NCI-H510A (cell line): ENCODE measurements at places on chromosomes 2 and 18.

DNA sequence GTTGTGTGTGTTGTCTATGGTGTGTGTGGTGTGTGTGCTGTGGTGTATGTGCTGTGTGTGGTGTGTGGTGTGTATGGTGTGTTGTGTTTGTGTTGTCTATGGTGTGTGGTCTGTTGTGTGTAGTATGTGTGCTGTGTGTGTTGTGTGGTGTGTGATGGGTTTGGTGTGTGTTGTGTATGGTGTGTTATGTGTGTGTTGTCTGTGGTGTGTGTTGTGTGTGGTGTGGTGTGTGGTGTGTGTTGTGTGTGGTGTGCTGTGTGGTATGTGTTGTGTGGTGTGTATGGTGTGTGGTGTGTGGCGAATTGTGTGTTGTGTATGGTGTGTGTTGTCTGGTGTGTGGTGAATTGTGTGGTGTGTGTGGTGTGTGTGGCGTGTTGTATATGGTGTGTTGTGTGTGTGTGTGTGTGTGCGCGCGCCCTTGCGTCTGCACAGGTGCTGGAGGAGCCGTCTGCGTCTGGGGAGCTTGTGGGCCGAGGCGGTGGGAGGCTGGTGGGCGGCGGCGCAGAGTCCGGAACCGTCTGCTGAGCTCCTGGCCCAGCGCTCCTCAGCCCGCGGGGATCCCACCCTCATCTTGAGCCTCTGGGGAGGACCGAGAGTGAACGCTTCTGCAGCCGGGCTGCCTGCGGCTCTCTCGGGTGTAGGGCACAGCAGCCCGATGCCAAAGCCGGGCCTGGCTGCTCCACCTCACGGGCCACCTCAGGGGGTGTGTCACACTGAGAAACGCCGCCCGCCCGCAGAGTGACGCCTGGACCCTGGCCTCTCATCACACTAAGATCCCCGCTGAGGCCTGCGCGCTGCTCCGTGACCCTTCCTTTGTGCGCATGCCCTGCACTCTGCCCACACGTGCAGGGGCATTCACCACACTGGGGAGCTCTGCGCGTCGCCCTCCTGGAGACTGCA is 8.8 kb upstream of the ADI1 start:
- DNase-seq = no peak

- no peak for DNase-seq
These were observed 69.1 kb downstream of the LRRFIP1 start for GRCh38 chr2:237696461-237696860.

DNA sequence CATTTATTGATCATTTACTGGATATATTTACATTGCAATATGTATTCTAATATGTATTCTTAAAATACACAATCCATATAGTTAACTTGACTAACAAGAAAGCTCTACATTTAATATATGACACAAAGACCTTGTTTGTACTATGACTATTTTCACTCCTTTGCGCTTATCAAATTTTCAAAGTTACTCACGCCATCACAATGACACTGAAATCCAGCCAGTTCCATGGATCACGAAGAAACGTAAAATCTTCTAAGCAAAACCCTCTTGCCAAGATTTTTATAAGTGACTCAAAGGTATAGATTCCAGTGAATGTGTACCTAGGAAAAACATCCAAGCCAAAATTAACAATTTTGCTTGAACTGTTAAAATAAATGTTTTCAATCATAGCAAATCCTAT is 39.6 kb downstream of the SCN3A start:
- no peak for DNase-seq

DNA sequence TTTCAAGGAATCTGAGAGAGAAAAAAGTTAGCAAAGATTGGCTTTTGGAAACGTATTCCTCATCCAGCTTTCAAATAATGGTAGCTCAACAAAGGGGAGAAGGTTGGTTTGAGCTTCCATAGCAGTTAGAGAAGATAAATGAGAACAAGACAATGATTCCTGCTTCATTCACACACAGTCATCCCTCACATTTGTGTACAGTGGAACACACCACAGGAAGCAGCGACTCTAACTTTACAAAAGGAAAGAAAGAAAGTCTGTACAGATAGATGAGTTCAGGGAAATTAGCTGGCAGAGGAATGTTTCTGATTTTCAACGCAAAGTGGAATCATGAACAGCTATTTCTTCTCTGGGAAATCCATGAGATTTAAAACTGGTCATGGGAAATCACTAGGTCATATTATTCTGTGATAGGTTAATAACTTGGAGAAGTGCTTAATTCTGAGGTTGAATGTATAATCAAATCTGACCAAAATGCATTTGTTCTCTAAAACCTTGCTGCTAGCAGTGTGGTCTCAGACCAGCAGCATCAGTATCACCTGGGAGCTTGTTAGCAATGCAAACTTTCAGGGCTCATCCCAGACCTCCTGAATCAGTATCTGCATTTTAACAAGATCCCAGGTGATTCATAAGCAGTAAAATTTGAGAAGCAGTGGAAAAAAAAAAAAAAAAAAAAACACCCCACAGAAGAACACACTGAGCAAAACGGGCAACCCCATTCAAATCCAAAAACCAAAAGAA is 112.0 kb downstream of the GRB14 start:
- no peak for DNase-seq

DNA sequence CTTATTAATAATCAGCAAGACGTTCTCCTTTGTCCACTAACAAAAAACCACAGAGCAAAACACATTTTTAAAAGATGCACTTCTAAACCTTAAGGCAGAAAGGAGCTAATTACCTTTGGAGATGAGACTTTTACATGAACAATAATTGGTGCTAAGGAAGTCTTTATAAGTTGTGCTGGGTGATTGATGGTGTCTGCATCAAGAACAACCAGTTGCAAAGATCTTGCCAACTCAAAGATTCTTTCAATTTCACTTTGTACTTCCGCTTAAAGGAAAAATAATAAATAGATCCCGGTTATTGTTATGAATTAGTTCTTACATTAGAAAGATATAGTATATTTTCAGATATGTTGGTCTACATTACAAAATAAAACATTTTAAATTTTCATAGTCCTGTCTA is 26.9 kb upstream of the ARL5A start:
- DNase-seq = no peak

- no peak for DNase-seq
These were observed 133.0 kb downstream of the CELF4 start for GRCh38 chr18:37432436-37433195.

DNA sequence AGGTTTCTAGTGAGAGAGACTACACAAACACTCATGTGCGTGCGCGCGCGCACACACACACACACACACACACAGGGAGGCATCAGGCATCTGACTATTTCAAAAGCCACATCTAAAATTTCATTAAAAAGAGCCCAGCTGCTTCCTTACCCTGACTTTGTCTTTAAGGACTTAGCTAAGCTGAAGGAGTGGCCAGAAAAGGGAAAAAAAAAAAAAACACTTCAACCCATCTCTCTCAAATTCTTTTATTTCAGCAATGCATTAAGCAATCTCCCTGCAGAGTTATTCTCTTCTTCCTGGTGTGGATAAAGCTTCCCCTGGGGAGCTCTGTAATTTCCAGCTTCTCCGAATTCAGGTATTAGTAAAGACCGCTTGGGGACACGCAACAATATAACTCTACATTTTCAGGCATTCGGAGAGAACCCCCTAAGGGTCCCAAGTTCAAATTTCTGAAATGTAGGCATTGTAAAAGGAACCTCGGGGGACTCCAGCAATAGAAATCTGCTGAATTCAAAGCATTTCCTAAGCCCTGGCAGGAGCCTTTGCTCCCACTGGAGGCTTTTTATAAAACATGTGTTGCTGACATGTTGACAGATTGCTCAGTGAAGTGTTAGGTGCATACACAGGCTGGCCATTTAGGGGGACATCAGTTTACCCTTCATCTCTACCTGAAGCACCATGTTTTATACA is 67.0 kb downstream of the ZNF521 start:
- DNase-seq = no peak

DNA sequence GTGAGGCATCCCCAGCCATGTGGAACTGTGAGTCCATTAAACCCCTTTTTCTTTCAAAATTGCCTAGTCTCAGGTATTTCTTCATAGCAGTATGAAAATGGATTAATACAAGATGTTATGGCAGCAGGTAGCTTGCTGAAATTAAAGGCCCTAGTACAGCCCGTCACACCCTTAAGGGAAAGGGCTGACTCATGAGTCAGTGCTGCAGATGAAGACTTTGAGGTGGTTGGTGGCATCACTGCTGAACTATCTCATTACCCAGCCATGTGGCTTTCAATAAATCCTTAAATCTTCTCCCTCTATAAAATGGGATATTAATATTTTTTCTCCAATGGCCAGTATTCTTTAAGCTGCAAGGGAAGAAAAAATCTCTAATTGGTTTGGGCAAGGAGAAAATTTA is 226.1 kb upstream of the CCDC68 start:
- no peak for DNase-seq

DNA sequence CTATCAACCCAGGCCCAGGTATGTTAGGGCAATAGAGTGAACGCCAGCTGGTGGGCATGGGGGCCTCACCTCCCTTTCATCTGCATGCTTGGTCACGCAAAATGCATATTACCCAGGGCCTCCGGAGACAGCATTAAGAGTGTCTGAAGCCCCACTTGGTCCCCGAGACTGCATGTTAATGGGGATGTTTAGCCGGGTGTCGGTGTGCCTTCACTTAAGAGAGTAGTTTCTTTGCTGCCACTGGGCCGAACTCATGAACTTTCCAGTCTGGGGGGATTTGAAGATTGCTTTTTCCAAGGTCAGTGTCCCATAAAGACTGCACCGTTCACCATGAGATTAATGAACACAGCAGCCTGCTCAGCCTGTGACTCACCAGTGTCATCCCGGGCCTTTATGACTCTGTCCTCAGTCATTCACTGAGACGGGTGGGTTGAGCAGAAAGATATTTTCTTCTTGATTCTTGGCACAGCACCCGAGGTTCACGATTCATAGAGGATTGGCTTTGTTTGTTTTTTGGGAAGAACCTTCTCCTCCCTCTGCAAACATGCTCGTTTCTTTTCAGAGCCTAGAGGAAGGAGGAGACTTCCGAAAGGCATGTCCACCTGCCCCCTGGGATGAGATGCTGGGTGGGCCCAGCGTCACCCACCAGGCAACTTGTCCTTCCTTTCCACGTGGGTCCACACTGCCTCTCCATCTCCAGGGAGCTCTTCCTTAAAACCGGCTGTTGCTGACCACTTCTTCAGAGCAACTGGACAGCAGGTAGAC is 199.1 kb downstream of the GLI2 start:
- no peak for DNase-seq

DNA sequence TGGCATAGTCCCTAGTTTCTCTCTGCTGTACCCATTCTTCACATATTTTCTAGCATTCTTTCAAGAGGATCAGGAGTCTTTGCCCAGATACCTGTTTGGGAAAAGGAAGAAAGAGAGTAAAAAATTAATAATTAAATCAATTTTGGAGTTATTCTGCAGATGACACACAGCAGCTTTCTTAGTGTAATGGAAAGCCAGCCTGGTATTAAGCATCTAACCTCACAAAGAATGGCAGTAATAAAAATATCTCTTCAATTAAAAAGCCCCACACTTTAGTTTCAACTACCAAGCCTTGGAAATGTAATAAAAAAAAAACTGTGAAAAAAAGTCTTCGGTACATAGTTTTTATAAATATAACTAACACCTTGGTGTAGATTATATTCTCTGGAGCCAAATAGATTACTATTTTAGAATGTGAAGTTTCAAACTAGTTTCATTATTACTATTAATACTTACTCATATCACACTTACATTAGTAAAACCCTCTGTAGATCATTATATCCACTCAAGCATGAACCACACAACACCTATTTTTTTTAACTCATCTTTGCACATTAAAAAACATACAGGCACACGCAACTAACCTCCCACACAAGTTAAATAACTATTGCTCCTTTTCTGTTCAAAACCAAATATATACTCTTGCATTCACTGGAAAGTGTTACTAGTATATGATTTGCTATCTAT is 90.9 kb downstream of the GPD2 start:
- DNase-seq = no peak

DNA sequence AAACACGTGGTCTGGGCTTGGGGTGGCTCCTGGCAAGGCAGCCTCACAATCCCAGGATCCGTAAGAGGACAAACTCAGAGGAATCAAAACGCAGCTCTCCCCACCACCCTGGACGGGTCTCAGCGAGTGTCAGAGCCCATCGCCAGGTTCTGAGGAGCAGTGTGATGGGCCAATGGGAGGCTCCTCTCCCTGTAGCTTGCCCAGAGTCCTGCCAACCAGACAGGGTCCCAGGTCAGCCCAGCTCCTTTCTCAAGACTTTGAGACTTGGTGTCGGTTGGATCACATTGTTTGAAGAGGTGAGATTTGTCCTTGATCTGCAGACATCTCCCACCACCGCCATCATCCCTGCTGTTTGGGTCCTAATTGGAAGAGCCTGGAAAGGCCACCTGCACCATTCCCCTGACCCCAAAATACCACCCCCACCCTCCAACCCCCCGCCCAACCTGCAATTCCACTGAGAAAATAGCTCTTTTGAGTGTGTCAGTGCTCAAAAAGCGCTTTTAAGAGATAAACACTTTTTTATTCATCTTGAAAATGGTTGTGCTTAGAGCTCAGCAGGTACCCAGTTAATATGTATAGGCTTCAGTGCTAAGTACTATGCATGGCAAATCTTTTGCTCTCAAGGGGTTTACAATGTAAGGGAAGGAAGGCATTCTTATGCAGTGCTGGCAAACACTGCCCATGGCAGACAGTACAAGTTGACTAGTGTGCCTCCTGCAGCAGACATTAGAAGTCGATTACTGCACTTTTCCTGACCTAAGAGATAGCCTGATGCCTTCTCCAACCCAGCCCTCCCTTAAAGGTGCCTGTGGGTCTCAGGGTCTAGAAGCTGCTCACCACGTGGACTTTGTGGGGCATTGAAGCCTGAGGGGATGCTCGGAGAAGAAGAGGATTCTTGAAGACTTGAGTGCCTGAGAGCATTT is 50.6 kb downstream of the GLI2 start:
- DNase-seq = no peak

DNA sequence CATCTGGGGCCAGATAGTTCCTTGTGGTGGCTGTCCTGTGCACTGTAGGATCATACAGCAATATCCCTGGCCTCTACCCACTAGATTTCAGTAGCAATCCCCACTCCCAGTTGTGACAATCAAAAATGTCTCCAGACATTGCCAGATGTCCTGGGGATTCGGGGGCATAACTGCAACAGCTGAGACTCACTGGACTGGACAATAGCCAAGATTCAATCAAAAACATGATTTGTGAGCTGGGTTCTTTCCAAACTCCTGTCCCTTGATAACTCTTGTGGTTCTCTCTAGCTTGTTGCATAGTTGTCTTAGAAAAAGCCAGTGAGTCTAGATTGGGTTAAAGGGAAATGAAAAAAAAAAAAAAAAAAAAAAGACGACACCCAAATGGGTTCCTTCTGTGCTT is 293.4 kb downstream of the CELF4 start:
- DNase-seq = no peak

- DNase-seq = no peak
These were observed 176.6 kb downstream of the DYSF start for GRCh38 chr2:71629771-71630453.

DNA sequence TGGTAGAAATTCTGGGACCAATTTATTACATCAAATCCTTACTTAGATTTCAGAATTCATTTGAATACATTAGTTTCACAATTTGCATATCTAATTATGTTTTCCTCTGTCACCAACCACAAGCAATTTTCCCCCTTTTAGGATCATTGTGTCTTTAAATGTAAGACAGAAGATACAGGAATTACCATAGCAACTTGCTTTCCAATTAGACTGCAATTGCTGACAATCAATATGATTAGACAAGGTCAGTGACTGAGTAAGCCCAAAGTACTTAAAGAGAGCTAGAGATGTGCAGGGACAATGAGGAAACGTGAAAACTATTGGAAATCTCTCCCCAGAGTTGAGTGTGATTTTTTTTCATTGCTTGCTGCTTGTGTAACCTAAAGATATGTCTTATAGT is 121.4 kb downstream of the FSHR start:
- DNase-seq = no peak

GRCh38 chr18:50569930-50570329 is 10.0 kb downstream of the MAPK4 start:
- DNase-seq = no peak

- no peak for DNase-seq
These were observed 7.0 kb upstream of the FMNL2 start for GRCh38 chr2:152328013-152328412.
